ENCODE measurements at places on chromosomes 1 and 21. TPM values are rescaled to one million over a fixed set of nuclear protein-coding genes. Genes with fewer than 3 reads are reported as not detected.

Gene PLK3
- 44.0 TPM for total RNA-seq

Gene REN
- 4.3 TPM for total RNA-seq

Gene AQP10
- total RNA-seq, result not detected

Gene PFDN2
- total RNA-seq, result 25.9 TPM

Gene AGMAT
- 2.6 TPM for total RNA-seq

Gene SPRR2A
- total RNA-seq, result not detected

Gene GBP5
- total RNA-seq, result 0.32 TPM

Gene C4BPA
- total RNA-seq, result not detected

Gene DCST1
- total RNA-seq, result not detected

Gene ST6GALNAC5
- total RNA-seq, result 114 TPM

Gene ADAM30
- under 0.01 TPM for total RNA-seq

Gene S100A7
- not detected for total RNA-seq

Data from fibroblast of villous mesenchyme (primary cell).